ENCODE measurements at places on chromosomes 1 and 21.
A peak's percentile ranks its signal among the peaks of the same experiment; 100 is the strongest.

DNA sequence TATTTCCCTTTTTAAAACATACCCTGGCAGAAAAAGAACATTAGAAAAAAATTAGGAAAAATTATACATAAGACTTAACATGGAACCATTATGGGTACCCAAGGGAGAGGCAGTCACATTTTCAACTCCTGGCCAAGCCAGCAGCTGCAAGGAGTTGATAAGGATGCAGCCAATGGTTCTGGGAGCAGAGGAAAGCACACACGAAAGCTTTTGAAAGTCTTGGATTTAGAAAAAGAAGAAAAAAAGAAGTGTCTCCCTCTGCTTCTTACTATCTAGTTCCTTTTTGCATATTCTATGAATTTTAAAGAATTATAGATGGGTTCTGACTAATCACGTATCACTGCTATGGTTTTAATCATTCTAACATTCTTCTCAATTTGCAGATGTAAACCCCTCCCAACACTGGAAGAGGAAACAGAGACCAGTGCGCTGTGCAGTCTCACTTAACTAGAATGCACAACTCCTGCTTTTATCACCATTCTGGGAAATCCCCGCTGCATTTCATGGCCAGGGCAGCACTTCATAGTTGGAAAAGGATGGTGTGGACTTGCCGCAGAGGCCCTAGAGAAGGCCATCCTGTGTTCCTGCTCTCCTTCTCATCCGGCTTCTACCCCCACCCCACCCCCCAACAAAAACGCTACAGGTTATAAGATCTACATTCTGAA is 2.7 kb upstream of the CD58 start:
- DNase-seq, result no peak

- DNase-seq, result no peak
These were observed 256 bp upstream of the TARBP1 start for GRCh38 chr1:234479310-234479559.

DNA sequence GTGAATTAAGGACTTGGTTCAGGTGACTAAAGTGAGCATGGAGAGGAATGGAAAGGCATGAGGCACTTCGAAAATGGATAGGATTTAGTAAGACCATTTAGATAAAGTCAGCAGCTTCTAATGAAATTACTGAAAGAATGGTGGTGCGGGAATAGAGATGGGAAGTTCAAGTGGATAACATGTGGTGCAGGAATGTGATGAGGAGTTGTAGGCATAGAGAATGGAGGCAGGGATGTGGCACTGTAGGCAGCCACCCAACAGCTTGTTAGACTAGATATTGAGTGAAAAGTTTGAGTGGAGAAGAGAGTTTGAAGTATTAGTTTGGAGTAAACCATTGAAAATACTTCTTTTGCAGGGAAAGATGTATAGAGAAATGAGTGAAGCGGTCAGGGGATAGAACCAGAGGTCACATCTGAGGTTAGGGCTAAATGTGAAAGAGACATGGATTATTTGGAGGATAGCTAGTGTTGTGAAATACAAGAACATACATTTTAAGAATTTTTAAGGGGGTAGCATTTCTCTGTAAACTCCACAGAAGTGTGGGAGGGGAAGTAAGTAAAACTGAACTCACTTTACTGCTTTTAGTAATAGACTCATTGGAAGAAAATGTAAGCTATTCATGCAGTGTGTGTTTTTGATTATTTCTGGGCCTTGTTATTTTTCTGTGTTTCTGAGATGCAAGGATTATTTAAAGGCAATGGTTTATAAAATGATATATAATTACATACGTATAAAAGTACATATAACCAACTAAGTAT is 46.2 kb downstream of the DYRK1A start:
- DNase-seq, result no peak

DNA sequence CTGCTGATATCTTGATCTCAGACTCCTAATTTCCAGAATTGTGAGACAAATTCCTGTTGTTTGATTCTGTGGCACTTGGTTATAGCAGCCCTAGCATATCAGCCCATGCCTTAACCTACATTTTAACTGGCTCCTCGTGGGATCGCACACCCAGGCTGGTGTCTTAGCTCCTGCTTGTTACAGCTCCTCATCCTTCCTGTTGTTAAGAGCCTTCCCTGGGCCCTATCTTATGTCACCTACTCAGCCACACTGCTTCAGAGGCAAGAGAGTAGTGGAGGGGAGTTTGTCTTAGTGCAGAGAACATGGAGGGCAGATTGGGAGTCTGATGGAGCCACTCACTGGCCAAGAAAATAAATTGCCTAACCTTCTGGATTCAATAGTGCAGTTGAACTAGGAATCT is 131.0 kb downstream of the ROR1 start:
- no peak for DNase-seq

GRCh38 chr1:84971957-84972356 is 25.0 kb downstream of the MCOLN2 start:
- no peak for DNase-seq

GRCh38 chr21:42411891-42412635 is 8.4 kb downstream of the UBASH3A start:
- DNase-seq, result no peak

- DNase-seq, result no peak
These were observed 1.5 kb downstream of the TRNP1 start for GRCh38 chr1:26994787-26995517.

DNA sequence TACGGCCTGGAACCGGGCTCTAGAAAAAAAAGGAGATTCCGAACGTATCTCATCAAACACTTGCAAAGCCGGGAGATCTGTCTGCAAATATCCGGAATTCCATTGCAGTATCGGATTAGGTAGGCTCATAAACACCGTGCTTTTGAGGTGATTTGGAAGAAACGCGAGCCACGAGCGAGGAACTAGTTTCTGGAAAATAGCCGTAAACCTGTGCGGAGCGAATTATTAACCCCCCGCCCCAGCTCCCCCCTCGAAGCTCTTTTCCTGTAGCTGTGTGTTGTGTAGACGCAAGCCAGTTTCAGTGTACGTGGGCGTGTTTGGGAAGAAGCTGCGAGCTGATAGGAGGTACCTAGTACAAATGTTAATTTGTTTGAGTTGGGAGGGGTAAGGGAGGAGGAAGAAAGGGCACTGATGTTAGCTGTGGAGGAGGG is 1.1 kb downstream of the RALGPS2 start:
- peak; percentile 91 for DNase-seq

GRCh38 chr1:116993286-116993685 is 8.3 kb upstream of the CD101 start:
- no peak for DNase-seq

DNA sequence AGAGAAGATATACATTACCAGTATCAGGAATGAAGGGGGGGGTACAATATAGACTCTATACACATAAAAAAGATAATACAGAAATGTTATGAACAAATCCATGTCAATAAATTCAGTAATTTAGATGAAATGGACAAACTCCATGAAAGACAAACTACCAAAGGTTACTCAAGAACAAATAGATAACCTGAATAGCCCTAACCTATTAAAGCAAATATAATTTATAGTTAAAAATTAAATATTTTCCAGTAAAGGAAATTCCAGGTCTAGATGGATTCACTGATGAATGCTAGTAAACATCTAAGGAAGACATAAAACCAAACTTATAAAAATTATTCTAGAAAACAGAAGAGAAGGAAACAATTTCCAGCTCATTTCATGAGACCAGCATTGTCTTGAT is 13.2 kb downstream of the BLZF1 start:
- DNase-seq, result no peak

DNA sequence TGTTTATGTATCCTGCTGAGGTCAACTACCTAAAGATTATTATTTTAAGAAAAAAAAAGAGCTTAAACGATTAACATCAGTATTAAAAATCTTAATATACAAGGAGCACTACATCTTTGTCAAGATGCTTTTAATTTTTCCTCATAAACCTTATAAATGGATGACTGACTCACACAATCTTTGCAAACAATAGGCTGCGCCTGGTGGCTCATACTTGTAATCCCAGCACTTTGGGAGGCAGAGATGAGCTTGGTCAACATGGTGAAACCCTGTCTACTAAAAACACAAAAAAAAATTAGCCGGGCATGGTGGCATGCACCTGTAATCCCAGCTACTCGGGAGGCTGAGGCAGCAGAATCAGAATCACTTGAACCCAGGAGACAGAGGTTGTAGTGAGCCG is 1.7 kb downstream of the KHDC4 start:
- no peak for DNase-seq

GRCh38 chr1:237570530-237570929 is 320.2 kb downstream of the ZP4 start:
- DNase-seq, result no peak

DNA sequence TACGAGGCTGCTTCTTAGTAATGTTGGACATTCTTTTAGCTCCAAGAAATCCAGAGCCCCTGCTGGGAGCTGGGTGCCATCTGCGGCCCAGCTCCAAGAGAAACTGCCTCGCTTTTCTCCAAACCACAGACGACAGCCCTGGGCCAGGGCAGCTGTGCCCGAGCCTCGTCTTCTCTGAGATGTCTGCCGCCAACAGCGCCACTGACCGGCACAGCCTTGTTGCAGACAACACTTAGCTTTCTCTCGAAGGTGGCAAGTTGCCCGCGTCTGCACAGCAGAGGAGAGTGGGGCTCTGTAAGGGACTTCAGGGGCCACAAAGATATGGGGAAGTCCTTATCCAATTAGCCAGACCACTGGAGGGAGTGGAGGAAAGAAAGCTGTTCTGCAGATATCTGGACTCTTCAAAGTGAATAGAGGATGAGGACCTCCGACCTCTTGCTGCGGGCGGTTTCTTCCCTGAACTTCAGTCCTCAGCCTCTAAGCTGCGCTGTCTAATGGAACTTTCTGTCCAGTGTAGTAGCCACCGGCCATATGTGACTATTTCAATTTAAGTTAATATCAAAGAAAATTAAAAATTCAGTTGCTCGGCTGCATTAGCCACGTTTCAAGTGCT is 63.9 kb upstream of the DISP3 start:
- DNase-seq, result no peak

GRCh38 chr1:225581186-225581585 is 71.7 kb downstream of the ENAH start:
- DNase-seq, result no peak

GRCh38 chr1:203453016-203453415 is 22.6 kb upstream of the PRELP start:
- DNase-seq, result no peak

GRCh38 chr21:17779496-17779895 is 39.7 kb downstream of the C21orf91 start:
- DNase-seq, result no peak

DNA sequence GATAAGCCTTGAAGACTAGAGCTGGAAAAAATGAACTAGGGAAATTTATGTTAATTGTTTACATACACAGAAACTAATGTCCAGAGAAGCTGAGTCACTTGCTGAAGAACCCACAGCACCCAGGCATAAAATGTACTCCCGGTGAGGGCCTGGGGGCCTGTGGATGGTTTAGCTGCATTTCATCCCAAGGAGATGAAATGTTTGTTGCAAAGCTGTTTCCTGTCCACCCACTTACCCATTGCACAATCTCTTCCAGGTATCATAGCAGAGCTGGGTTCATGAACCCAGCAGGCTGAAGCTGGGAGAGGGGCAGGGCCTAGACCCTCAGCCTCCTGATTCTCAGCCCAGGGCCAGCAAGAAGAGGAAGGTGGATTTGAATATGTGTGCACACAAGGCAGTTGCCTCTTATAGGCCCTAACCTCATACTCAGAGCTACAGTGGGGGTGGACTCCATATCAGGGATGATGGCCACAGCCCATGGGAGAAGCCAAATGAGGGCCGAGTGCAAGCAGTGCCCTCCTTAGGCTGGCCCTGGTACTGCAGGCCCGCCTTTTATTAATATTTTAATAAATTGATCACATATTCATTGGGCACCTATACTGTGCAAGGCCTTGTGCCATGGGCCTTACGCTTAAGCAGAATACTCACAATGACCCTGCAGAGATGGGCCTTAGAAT is 110.8 kb downstream of the LACTBL1 start:
- DNase-seq, result peak; percentile 23

- DNase-seq, result no peak
These were observed 36.4 kb upstream of the TRABD2B start for GRCh38 chr1:48033495-48034045.

- peak; percentile 97 for DNase-seq
These were observed 71.4 kb upstream of the HSPA13 start for GRCh38 chr21:14454016-14455009.

DNA sequence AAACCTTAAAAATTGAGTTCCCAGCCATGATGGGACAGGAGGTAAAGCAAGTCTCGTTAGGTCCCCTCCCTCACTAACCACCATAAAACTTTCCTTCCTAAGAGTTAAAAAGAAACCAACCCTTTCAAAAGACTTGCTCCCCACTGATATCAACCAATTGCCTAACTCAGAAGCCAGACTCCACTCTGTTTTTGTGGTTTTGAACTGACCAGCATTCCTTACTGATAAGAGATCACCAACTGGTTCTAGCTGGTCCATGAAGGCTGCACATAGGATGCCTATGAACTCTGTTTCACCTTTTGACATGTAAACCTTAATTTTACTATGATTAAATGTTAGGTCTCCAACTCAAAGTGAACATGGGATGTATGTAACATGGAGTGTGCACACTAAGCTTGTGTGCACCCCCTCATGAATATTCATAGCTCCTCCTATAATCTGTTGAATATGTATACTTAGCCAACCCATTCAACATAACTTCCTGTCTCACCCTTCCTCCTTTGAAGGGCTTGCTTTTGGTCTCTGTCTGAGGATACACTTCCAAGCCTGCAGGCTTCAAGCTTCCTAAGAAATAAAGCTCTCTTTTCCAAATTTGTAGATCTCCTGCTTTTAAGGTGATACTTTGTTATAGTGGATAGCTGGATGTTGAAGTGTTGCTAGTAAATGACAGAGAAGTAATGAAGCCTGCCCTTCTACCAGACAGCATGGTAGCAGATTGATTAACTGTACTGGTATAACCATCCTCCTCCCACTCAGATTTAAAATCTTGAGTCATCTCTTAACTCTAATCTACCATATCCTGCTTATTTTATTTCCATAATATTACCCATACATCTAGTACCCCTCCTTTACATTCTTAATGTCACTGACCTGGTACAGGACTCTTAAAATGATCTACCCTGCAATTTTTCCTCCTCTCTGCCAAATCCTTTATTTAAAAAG is 95.6 kb downstream of the ZNF644 start:
- peak; percentile 46 for DNase-seq
